D721Med (cell line): ENCODE measurements at places on chromosomes 5 and 9.

- DNase-seq, result no peak
Measured at GRCh38 chr5:171429543-171429910, 10.1 kb downstream of the FGF18 start.

GRCh38 chr9:70340572-70340971 lies 73.9 kb downstream of the KLF9 start:
- no peak for DNase-seq

- no peak for DNase-seq
Measured at GRCh38 chr5:133321833-133322420, 270.1 kb downstream of the HSPA4 start.

DNA sequence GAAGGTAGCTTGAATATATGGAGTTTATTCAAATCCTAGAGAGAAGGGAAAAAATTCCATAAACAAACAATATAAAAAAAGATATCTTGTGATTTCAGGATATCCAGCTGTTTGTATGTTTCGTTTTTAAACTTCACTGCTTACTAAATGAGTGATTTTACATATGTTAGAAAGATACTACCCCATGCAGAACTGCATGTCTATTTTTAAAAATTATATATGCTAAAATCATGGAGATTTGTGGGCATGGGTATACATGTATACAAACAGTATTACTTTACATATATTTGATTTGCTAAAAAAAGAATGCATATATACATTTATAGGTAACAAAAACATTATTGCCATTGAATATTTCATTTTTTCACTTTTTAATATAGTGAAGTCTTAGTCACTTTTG lies 178.3 kb downstream of the KDM4C start:
- no peak for DNase-seq

DNA sequence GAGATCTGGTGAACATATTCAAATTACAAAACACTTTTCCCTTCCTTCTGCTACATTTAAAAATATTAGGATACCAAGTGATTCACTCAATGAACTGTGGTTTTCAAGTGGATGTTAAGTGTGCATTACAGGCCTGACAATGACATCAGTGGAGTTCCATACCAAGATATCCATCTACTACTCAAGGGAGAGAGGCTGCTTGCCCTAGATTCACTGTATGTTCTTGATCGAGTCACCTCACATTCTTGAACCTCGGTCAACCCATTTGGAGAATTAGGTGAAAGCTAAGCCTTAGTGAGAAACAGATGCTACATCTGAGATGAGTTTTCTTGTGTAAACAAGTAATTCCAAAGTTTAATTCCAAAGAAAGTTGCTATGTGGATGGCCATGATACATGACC lies 142.2 kb downstream of the FGF10 start:
- no peak for DNase-seq

GRCh38 chr9:88816591-88816990 lies 174.7 kb upstream of the S1PR3 start:
- DNase-seq, result no peak

GRCh38 chr5:149826574-149826973 lies 96.5 kb downstream of the PPARGC1B start:
- DNase-seq, result no peak

GRCh38 chr5:115946655-115947054 lies 15.6 kb upstream of the LVRN start:
- DNase-seq, result no peak

DNA sequence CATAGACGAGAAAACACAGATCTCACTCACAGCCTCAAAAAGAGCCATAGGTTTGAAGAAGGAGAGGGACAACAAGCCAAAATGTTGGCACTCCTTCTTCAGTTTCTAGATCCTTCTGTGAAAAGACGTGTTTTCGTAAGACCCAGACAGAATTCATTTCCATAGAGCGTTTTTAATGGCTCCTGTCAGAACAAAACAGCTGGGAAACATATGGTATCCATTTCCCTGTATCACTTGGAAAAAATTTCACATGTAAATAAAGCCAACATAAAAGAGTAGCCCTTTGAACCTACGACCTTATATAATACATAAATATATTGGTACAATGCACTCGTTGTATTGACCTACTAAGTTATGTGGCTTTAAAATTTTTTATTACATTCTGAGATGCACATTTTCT lies 108.1 kb downstream of the SNCAIP start:
- DNase-seq, result no peak
